ENCODE measurements at places on chromosomes 7 and 10. TPM values are rescaled to one million over a fixed set of nuclear protein-coding genes. Genes with fewer than 3 reads are reported as not detected.

The NT5C3A gene
- 17.5 TPM for total RNA-seq

The NEURL1 gene
- 0.32 TPM for total RNA-seq

The STRA8 gene
- not detected for total RNA-seq

- H3K27ac ChIP-seq, result no peak overlapping the region
These were observed 27.1 kb upstream of the PLXNA4 start for GRCh38 chr7:132603220-132603833.

GRCh38 chr7:73394422-73394821 lies 39.2 kb upstream of the FZD9 start:
- no peaks in the 10 kb centered on the region for H3K36me3 ChIP-seq
- no peaks in the 10 kb centered on the region for H3K4me1 ChIP-seq
- DNase-seq, result no peak
- no peak overlapping the region for H3K27ac ChIP-seq

GRCh38 chr10:47435081-47435480 lies 48.8 kb downstream of the ANXA8 start:
- no peak for DNase-seq
- H3K27me3 ChIP-seq, result peaks cover 33% of the 10 kb centered on the region
- no peaks in the 10 kb centered on the region for H3K36me3 ChIP-seq
- H3K4me3 ChIP-seq, result no peak overlapping the region
- no peaks in the 10 kb centered on the region for H3K4me1 ChIP-seq

- peaks cover 15% of the 10 kb centered on the region for H3K4me1 ChIP-seq
- H3K4me3 ChIP-seq, result peak overlapping the region; percentile 86
- no peak overlapping the region for H3K27ac ChIP-seq
- H3K27me3 ChIP-seq, result peaks cover 49% of the 10 kb centered on the region
- DNase-seq, result no peak
These were observed 157.4 kb downstream of the FRMD4A start for GRCh38 chr10:14173391-14173705.

DNA sequence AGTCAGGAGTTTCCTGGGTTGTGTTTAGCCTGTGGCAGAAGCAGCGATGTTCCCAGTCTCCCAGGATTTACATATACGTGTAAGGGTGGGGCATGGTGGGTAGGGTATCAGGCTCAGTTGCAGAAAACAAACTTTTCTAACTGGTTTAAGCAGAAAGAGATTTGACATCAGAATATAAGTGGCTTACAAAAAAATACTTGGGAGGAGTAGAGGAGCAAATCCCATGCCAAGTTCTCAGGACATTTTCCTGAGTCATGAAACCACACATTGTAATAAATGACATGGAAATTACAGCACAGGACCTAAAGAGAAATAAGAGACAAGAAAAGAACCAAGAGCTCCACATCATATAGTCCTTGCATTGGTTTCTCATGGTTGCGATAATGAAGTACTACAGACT lies 26.2 kb upstream of the FRMD4A start:
- H3K27me3 ChIP-seq, result peaks cover 54% of the 10 kb centered on the region
- peaks cover 17% of the 10 kb centered on the region for H3K4me1 ChIP-seq
- DNase-seq, result peak; percentile 38
- no peak overlapping the region for H3K27ac ChIP-seq
- H3K4me3 ChIP-seq, result no peak overlapping the region

Measured in HFFc6 (cell line).